Trophoblast cell (in vitro differentiated cells and primary cell): ENCODE measurements at places on chromosomes 1 and 21.

DNA sequence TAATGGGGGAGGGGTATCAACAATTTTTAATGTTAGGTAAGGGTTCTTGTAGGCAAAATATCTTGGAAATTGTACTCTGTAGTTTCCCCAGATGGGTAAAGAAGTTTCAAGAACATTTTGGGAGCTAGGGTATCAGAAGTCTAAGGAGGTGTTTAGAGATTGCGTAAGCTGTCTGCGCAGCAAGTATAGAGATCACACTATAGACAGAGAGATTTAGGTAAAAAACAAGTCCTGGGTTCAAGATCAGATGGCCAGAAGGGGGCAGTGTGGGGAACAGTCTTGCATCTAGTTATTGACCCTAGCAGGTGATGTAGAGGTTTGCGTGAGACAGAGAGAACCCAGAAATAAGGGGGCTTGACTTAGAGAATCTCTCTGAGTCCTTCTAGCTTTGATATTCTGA is 80.8 kb downstream of the S1PR1 start:
- H3K4me1 ChIP-seq = no peaks in the 10 kb centered on the region
- no peaks in the 10 kb centered on the region for H3K27me3 ChIP-seq
- no peaks in the 10 kb centered on the region for H3K36me3 ChIP-seq
- no peak for DNase-seq

- DNase-seq = no peak
- no peak overlapping the region for H3K4me3 ChIP-seq
- no peaks in the 10 kb centered on the region for H3K27me3 ChIP-seq
- H3K27ac ChIP-seq = no peak overlapping the region
- no peaks in the 10 kb centered on the region for H3K36me3 ChIP-seq
Measured at GRCh38 chr1:13947658-13948057, 247.7 kb downstream of the PRDM2 start.

DNA sequence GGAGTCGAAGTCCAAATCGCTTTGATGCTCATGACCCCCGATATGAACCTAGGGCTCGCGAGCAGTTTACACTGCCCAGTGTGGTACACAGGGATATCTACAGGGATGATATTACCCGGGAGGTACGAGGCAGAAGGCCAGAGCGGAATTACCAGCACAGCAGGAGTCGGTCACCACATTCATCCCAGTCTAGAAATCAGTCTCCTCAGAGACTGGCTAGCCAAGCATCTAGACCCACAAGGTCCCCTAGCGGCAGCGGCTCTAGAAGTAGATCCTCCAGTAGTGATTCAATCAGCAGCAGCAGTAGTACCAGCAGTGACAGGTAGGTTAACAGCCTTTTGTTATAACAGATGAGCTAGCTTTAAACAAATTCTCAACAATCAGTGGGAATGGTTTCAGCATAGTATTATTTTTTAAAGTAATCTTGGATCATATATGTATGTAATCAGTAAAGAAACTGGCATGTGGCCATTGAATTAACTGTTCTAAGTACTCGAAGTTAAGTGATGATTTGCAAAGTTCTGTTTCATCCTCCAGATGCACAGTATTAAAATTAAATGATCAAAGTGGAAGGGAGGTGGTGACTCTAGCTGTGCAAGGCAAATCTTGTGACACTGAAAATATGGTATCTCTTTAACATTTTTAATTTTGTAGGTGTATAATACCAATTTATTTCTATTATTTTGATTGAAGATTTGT is 29.0 kb downstream of the SPEN start:
- H3K4me3 ChIP-seq = no peak overlapping the region
- H3K27me3 ChIP-seq = no peaks in the 10 kb centered on the region
- H3K27ac ChIP-seq = no peak overlapping the region
- peaks cover 7% of the 10 kb centered on the region for H3K36me3 ChIP-seq
- no peaks in the 10 kb centered on the region for H3K4me1 ChIP-seq

- H3K4me3 ChIP-seq = no peak overlapping the region
- H3K4me1 ChIP-seq = no peaks in the 10 kb centered on the region
- H3K27ac ChIP-seq = no peak overlapping the region
Measured at GRCh38 chr1:83931658-83932253, 67.2 kb downstream of the TTLL7 start.

- H3K27me3 ChIP-seq = no peaks in the 10 kb centered on the region
- H3K4me3 ChIP-seq = no peak overlapping the region
- H3K36me3 ChIP-seq = no peaks in the 10 kb centered on the region
Measured at GRCh38 chr1:72942008-72942407, 659.7 kb upstream of the NEGR1 start.

DNA sequence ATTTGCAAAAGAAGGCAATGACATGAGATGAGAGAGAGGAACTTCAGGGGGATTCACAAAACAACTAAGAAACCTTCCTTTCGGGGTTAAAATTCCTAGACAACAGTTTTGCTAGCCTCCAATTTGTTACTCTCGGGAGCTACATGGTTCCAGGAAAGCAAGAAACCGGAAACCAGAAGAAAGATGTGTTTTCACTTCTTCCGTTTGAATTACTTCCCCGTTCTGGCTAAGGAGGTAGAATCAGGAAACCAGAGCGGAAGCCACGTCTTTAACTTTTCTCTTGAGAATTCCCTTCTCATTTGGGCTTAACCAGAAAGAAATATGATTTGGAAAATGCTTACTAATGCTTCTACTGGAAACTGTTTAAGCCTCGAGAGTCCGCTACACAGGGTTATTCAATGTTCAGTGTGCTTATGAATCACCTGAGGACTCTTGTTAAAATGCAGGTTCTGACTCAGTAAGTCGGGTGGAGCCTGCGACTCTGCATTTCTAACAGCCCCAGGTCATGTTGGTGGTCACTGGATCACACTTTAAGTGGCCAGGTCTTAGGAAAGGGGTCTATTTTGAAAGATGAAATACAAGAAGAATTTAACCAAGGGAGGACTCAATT is 43.5 kb upstream of the MCOLN3 start:
- H3K4me1 ChIP-seq = no peaks in the 10 kb centered on the region
- no peaks in the 10 kb centered on the region for H3K36me3 ChIP-seq
- peak; percentile 26 for DNase-seq
- H3K4me3 ChIP-seq = no peak overlapping the region
- H3K27ac ChIP-seq = no peak overlapping the region

DNA sequence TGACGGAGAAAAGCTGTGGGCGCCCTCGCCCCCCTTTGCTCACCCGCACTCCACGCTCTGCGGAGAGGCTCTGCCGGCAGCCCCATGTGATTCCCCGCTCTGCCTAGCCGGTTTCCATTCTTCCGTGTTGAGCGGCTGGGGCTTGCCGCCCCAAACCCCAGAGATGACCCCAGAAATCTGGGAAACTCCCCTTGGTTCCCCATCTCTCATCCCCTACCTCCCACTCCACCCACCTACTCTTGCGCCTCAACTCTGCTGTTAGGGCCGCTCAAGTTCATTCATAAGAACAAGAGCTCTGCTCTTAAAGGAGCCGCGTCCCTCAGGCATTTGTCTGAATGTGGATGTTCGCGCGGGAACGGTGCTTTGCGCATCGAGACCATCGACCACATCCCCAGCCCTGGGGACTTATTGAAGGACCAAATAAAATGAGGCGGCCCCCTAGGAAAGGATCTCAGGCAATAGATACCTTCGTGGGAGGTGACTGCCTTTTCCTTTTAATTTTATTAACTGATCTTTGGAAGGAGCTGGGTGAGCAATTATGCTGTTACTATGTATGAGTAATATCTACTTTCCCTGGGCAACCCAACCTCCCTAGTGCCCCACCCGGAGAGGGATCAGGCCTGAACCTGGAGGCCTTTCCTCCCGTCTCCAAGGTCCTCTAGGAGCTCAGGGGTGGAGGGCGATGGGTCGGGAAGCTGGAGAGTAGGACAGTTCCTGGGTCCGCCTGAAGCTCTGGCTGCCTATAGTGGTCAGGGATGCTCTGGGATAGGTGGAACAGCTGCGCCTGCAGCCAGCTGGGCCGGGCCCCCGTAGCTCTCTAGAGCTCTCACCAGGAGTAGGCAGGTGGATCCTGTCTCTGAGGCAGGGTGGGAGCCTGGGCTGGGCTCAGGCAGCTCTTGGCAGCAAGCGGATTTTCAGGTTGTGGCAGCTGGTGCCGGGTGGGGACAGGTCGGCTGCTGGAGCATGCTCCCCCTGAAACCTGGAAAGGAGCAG is 898 bp downstream of the MFSD2A start:
- H3K27ac ChIP-seq = no peak overlapping the region
- peaks cover 8% of the 10 kb centered on the region for H3K4me1 ChIP-seq
- H3K36me3 ChIP-seq = no peaks in the 10 kb centered on the region
